ENCODE measurements at places on chromosomes 7 and 10. TPM values are rescaled to one million over a fixed set of nuclear protein-coding genes. Genes with fewer than 3 reads are reported as not detected.

DNA sequence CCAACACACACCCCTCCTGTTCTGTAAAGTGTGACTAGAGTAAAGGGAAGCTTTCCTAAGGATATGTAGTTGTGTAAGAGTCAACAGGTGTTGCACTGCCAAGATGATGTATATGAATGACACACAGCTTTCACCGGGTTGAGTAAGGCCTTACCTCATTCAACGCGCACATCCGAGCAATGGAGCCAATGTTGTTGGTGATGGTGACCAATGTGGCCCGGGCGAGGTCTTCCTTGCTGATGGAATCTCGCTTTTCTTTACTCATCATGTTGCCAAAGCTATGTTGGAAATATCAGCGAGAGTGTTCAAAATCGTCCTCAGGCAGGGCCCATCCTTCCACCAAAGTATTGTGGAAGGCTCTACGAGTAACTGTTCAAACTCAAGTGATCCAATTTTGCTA is 52.0 kb downstream of the PANK1 start:
- no peak for DNase-seq

GRCh38 chr10:35015843-35016408 is 74.2 kb downstream of the CUL2 start:
- no peak for DNase-seq

DNA sequence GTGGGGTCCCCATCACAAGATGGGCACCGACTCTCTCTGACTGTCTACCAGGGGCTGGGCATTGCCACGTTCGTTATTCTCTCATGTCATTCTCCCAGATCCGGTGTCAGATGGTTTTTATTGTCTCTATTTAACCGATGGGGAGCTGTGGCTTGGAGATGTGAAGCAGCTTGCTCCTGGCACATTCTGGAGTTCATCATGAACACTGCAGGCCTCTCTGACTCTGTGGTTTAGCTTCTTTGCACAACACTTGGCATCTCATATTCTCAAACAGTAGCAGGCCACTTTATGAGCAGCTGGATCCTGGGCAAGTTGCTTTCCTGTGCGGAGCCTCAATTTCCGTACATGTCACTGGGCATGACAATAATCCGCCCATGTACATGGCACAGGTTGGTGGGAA is 119.9 kb downstream of the LRRC18 start:
- DNase-seq, result no peak

GRCh38 chr7:52017802-52018679 is 701.4 kb upstream of the COBL start:
- no peak for DNase-seq

GRCh38 chr7:45482451-45482850 is 91.7 kb upstream of the ADCY1 start:
- no peak for DNase-seq

DNA sequence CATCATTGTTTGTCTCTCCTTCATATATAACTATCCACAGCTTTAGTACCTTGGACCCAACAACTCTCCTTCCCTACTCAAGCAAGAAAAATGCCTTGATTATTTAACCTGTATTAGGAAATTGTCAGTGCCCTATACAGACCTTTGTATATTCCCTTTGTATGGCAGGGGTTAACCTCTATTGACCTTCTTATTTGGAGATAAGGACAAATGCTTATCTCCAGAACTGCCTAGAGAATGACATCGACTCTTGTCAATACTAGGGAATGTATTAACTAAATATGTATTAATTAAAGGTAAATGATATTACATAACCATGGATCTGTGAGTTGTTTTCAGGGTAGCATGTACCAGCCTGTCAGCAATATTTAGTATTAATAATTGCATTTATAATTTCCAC is 10.4 kb upstream of the AKR1D1 start:
- no peak for DNase-seq

DNA sequence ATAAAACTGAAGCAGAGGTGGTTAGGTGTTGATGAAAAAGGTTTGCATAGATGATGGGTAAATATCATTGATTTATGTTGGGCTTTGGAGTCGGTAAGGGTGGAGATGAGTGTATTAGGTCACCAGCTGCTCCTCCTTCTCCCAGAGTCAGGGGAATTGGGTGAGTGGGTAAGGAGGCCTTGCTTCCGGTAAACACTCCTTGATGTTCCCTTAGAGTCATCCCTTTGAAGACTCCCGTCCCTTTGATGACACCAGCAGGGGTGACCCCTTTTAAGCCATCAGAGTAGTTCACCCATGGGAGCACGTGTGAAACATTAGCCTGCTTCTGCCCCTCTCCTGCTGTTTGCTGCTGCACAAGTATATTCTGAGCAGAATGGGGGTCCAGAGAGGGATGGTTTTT is 92.2 kb upstream of the DKK1 start:
- no peak for DNase-seq

GRCh38 chr7:47384755-47385535 is 197.0 kb downstream of the TNS3 start:
- DNase-seq, result no peak

GRCh38 chr10:97153270-97153850 is 32.4 kb downstream of the SLIT1 start:
- DNase-seq, result no peak

- DNase-seq, result peak; percentile 25
Measured at GRCh38 chr7:131157530-131158243, 170.0 kb upstream of the MKLN1 start.

CNPY4 gene
- 24.6 TPM for total RNA-seq

NUP42 gene
- total RNA-seq, result 56.2 TPM

CTTNBP2 gene
- total RNA-seq, result not detected
